ENCODE measurements at places on chromosomes 4 and X.
A peak's percentile ranks its signal among the peaks of the same experiment; 100 is the strongest.

- DNase-seq: no peak
Observed at GRCh38 chr4:152778656-152779512, 646 bp downstream of the TIGD4 start.

- DNase-seq: no peak
Observed at GRCh38 chrX:106284431-106285025, 116.4 kb downstream of the PWWP3B start.

DNA sequence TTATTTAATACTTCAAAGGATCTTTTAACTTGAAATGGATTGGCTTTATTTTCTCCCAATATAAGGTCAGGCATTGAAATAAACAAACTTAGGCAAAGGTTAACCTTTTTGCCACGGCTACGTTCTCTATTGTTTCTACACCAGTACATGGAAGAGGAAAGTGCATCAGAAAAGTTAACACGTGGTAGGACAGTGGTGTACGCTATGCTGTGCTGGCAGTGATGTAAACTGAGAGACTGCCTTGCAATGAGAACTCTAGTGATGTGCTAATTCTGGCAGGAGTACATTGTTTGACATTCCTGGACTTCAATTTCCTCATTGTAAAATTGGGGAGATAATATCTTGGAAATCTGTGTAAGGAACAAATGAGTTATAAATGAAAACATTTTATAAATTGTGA lies 208.2 kb downstream of the TMA16 start:
- DNase-seq: no peak

DNA sequence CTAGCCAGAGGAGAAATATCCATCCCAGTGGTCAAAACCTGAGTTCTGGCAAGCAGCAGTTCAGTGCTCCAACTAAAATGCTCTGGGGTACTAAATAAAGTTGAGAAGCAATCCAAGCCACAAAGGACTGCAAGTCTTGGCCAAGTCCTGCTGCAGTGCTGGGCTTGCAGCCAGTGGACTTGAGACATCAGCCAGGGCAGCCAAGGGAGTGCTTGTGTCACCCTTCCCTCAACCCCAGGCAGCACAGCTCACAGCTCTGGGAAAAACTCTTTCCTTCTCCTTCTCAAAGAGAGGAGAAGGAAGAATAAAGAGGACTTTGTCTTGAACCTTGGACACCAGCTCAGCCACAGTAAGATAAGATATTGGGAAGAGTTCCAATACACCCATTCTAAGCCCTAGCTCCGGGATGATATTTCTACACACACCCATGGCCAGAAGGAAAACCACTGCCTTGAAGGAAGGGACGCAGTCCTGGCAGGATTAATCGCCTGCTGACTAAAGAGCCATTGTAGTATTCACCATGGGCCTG lies 99.8 kb downstream of the PTCHD1 start:
- peak; percentile 10 for DNase-seq

DNA sequence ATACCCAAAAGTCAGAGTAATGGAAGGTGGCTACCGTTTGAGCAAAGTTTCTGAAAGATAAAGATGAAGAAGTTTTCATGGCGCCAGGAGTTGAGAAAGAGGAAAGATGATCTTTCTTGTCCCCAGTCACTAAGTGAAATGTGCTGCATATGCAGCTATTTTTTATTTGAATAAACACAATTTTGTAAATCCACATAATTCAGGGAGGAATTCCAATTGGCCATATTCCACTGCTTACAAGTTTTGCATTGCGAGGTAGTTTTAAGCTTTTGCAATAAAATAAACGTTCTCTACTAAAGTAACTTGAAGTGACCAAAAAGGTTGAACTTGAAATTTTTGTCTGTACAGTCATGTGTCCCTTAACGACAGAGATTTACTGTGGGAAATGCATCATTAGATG lies 139.3 kb upstream of the VCX2 start:
- no peak for DNase-seq

DNA sequence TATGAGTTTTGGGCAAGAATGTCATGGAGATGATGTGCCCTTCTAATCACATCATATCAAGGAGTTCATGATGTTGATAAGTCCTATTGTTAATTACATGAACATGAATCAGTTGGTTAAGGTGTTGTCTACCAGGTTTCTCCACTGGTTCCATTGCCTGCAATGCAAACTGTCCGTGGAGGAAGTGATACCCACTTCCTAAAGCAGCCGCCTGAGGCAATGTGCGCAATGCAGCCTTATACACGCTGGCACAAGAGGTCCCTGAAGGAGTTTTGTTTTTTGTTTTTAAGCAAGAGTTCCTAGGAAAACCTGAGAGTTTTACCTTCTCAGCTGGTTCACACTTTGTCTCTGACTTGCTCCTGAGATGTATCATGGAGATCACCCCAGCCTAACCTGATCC lies 5.9 kb upstream of the GPKOW start:
- no peak for DNase-seq

DNA sequence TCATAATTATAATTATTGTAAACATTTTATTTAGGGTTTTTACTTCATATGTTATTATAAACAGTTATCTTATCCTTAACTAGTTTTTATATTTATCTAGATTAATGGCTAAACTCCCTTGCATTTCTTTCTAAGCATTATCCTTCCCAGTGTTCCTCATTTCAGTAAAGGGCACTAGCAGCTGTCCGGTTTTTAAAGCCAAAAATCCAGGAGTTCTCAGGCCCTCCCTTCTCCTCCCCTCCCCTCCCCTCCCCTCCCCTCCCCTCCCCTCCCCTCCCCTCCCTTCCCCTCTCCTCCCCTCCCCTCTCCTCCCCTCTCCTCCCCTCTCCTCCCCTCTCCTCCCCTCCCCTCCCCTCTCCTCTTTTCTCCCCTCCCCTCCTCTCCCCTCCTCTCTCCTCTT lies 58.9 kb downstream of the FBXO8 start:
- DNase-seq: no peak

GRCh38 chr4:3615386-3616286 lies 83.4 kb upstream of the LRPAP1 start:
- DNase-seq: no peak

DNA sequence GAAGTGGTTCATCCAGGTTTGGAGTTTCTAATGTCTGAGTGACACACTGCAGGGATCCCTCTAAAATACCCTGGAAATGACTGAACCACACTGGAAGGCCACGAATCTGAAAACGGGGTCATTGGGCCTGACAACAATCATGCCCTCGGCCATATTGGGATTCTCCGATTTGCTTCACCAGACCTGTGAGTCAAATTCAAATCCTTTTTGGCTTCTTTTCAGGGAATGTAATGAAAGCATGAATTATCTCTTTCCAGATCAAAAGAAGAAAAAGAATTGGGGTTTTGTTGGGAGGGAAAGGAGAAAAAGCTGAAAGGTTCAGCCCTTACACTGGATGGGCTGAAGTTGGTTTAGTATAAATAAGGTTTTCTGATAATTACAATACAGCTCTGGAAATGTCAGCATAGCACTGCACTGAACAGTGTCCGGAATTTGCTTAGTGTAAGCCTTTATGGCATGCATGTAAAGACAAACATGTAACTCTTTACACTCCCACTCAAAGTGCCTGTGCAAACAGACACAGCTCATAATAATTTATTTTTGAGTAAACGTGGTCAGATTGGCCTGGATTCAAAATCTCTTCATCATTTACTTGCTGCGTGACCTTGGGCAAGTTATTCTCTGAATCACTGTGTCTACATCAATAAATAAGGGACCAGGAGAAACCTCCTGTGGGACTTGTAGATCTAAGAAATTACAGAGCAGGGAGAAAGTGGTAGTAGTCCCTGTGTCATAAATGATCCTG lies 21.4 kb downstream of the CT47C1 start:
- DNase-seq: no peak

DNA sequence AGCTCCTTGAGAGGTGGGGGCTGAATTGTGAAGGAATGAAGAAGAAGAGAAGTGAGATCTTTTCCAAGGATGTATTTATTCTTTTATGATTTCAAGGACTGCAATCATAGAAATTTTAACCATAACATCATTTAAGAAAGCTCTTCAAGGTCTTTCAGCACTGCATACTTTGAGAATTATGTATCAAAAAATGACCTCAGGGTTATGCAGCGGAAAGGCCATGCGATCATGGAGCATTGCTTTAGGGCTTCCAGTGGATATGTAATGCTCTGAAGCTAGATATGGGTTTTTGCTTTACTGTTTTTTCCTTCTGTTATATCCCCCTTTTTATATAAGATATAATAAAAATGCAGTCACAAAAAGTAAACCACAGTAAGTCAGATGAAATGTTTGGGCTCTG lies 38.7 kb downstream of the SGMS2 start:
- DNase-seq: no peak

GRCh38 chr4:169934794-169935429 lies 91.3 kb downstream of the MFAP3L start:
- no peak for DNase-seq

GRCh38 chrX:129939986-129940385 lies 34.0 kb downstream of the UTP14A start:
- no peak for DNase-seq

- peak; percentile 31 for DNase-seq
Observed at GRCh38 chr4:33780952-33781791, 2463.1 kb downstream of the ARAP2 start.

- no peak for DNase-seq
Observed at GRCh38 chr4:83353516-83353915, 18.9 kb upstream of the HPSE start.

DNA sequence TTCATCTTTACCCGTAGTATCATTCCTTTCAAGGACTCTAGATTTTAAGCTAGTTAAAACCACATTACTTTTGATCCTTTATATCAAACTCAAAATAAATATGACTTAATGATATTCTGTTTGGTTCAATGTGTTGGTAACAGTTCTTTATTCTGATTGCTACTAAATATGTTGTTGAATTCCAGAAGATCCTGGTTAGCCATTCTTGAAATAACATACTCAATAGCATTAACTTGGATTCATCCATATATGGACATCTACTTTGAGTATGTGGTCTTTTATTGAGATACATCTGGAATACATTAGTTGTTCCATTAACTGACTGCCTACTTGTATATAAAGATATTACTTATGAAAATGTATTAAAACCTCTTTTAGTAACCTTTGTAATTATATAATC lies 27.5 kb upstream of the PCDH18 start:
- DNase-seq: no peak

DNA sequence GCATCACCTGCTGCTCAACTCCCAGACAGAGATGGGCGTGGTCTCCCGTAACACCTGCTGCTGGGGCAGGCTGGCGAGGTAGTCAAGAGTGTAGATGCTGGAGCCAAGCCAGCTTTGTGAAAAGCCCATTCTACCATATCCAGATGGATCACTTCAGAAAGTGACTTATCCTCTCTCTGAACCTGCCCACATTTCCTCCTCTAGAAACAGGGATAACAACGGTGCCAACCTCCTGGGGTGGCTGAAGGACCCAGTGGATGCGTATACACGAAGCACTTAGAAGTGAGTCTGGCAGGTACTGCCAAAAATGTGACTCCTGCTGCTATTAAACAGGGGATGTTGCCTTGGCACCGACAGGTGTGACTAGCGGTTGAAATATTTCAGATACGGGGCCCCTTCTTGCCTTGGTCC lies 95.8 kb downstream of the SORBS2 start:
- DNase-seq: no peak

DNA sequence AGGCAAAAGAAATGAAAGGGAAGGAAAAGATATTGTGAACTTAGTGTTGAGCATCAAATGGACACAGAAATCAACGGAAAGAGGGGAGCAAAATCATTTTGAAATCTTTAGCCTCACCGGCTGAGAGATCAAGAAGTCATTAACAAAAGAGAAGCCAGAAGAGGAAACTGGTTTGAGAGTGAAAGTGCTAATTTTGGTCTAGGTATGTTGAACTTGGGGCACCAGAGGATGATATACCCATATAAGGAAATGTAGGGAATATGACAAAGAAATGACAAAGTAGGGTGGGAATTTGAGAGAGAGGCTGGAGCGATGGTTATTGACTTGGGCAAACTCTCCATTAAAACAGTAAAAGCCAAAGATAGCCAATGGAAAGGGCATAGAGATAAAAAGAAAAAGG lies 183.4 kb upstream of the ATOH1 start:
- no peak for DNase-seq

DNA sequence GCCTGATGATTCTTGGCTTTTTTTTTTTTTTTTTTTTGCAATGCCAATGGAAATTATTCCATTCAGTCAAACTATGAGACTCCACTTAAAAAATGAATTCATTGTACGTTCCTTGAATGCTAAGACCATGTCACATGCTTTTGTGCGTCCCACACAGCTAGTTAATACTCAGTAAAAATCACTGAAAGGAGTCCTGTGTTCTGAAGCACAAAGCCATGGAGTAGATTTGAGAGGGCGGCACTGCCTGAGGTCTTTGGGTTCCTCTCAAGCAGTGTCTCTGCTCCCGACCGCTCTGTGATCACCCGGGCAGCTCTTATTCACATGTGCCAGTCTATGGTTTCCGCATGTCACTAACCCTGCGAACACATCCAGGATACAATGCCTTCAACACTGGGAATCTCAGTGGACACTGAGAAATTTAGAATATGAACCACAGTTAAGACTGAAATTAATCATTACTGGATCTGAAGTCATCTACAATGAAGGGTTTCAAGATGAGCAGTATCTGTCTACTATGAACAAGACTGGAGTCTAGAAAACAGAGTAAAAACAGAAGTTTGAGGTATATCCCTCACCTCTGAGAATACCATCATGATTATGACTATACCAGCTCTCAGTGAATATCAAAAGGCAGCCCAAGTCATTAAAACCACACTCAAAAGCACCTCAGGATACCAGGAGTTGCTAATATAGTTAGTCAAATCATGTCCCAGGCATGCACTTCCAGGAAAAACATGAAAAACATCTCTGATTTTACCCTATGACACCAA lies 193.0 kb downstream of the MGST2 start:
- no peak for DNase-seq

GRCh38 chr4:57639561-57640382 lies 529.6 kb upstream of the IGFBP7 start:
- DNase-seq: no peak

DNA sequence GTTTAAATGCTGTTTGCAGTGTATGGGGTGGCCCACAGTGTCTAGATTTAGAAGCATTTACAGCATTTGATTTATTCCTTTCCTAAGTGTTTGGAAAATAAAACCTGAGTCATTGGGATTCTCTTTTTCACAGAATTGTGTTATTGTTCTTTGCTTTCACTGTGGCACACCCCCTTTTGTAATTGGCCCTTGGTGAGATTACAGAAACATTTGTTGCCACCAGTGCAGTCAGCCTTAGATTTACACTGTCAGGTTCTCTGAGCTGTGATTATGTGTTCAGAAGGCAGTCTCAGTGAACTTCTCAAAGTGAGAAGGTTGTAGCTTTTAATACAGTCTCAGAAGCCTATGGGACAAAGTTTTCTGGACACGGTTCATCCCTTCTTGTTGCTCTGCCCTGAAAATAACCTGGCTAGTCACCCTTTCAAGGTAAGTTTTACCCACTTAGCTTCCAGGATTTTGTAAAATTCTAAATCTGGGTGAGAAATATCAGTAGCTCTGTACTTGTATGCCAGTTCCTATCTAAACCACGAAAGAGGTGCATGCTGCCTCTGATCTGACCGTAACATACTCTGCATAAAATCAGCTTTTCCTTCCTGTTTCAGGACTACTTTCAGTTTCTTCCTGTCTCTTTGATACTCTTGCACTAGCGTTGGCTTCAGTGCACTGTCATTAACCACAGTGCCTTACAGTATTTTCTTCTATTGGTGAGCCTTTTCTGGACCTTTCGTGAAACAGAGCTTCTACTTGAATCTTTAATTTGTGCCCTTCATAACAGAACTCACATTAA lies 12.6 kb downstream of the RUFY3 start:
- DNase-seq: no peak

- no peak for DNase-seq
Observed at GRCh38 chr4:11626066-11626465, 197.4 kb upstream of the HS3ST1 start.

Data from GM04504 (cell line).